Smooth muscle cell of bladder (primary cell): ENCODE measurements at places on chromosomes 7 and 10. TPM values are rescaled to one million over a fixed set of nuclear protein-coding genes. Genes with fewer than 3 reads are reported as not detected.

The HPS6 gene
- 21.0 and 29.0 TPM in 2 replicates for total RNA-seq

The SKIDA1 gene
- 0.28 TPM in 2 replicates for total RNA-seq

The SORCS1 gene
- total RNA-seq, result 0.14 and 0.18 TPM in 2 replicates

The BNIP3 gene
- total RNA-seq, result 86.6 and 237 TPM in 2 replicates

The EEPD1 gene
- total RNA-seq, result 4.7 and 6.8 TPM in 2 replicates

The PTN gene
- total RNA-seq, result 27.8 and 36.4 TPM in 2 replicates

The ACSM6 gene
- not detected in 2 replicates for total RNA-seq
